Pancreas (tissue), 10 donors: ENCODE measurements at places on chromosomes 4 and X. TPM values are rescaled to one million over a fixed set of nuclear protein-coding genes. Genes with fewer than 3 reads are reported as not detected.

Gene CCDC120
- 4.5 TPM for total RNA-seq

- DNase-seq, result no peak
Measured at GRCh38 chrX:29775890-29776289, 439.5 kb upstream of the MAGEB2 start.

Gene SYTL4
- 12.3 TPM for total RNA-seq

DNA sequence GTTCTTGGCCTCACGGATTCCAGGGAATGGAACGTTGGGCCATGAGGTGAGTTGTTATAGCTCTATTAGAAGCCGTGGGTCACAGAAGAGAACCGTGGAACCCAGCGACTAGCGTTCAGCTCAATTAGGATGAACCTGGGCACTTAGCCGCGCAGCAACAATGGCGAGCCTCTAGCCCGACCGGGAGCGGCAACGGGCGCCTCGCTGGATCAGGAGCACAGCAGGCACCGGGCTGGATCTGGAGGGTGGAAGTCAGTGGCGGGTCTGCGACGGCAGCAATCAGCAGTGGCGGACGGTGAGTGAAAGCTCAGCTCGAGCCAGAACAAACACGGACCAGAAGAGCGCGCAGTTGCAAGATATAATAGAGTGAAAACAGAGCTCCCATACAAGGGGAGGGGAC is 34.2 kb downstream of the AGA start:
- peak; percentile 50 for DNase-seq

- no peak for DNase-seq
Measured at GRCh38 chr4:69568787-69569186, 70.7 kb downstream of the UGT2A2 start.

- DNase-seq, result no peak
Measured at GRCh38 chrX:78102091-78102490, 2.0 kb upstream of the PGK1 start.

- no peak for DNase-seq
Measured at GRCh38 chr4:7609316-7609715, 174.6 kb upstream of the PSAPL1 start.

DNA sequence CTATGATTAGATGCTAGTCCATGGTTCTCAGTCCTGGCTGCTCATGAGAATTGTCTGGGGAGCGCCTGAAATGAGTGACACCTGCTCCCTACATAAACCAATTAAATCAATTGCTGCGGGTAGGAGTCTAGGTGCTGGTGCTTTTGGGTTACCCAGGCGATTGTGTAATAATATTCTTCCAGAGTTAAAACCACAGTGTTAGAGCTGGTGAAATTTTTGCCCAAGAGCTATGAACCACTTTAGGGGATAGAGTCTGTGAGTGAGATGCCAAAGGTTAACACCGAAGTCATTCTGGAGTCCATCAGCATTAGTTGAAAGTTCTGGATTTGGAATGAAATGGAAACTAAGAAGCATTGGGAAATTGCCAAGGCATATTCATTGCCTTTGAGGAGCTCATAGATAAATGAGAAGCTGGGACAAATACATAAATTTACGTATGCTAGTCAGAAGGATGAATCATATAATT is 15.3 kb downstream of the PDK3 start:
- no peak for DNase-seq

Gene RAB39B
- total RNA-seq, result 1.7 TPM

DNA sequence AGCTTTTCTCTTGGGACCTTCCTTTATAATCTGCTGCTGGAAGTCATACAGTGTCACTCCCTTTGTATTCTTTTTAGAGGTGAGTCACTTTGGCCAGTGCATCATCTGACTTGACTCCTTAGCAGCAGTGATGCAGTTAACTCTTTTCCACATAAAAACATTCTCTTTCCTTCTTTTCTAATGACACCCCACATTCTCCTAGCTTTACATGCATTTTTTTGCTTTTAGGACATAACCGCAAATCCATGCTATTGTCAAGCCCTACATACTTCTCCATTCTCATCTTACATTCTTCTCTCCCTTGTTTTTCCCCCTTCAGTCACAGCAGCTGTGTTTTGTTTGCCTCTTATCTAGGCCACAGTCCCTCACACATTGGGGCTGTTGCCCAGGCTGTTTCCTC is 55.1 kb downstream of the ZNF330 start:
- no peak for DNase-seq

DNA sequence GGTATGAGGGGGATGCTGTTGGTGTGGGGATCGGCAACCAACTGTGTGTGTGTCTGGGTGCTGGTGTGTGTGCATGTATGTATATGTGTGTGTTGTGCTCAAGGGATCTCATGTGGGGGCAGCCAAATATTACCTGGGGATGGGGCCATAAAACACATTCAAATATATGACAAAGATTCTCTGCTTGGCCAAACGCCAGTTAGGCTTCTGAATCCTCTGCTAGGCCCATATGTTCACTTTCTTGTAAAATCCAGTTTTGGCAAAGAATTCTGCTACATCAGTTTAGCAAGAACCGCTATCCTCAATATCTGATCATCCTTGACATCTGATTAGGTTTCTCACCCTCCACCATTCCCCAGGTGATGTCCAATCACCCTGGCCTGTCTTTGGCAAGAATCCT is 106.6 kb downstream of the RASL11B start:
- DNase-seq, result no peak

- DNase-seq, result no peak
Measured at GRCh38 chr4:33060674-33061542, 2340.7 kb downstream of the PCDH7 start.

DNA sequence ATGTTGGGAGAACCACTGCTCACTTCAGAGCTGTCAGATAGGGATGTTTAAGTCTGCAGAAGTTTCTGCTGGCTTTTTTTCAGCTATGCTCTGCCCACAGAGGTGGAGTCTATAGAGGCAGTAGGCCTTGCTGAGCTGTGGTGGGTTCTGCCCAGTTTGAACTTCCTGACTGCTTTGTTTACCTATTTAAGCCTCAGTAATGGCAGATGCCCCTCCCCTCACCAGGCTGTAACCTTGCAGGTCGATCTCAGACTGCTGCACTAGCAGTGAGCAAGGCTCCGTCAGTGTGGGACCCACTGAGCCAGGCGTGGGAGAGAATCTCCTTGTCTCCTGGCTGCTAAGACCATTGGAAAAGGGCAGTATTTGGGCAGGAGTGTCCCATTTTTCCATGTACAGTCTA is 36.8 kb downstream of the AFM start:
- no peak for DNase-seq

GRCh38 chr4:25870081-25870480 is 7.3 kb upstream of the SEL1L3 start:
- DNase-seq, result no peak

DNA sequence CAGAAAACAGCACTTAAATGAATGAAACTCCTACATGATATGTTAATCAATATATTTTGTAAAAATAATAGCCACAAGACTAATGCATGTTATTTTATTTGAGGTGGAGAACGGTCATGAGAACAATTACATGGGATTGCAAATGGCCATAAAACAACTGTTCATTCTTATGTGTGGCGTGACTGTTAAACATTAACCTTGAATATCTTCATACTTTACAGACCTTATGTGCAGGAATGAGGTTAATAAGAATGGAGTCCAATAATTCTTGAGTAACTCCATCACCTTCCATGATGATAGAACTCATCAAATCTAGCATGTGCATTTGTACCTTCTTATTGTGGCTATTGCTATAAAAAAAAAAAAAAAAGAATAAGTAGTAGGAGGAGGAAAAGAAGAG is 55.3 kb downstream of the PDS5A start:
- no peak for DNase-seq

DNA sequence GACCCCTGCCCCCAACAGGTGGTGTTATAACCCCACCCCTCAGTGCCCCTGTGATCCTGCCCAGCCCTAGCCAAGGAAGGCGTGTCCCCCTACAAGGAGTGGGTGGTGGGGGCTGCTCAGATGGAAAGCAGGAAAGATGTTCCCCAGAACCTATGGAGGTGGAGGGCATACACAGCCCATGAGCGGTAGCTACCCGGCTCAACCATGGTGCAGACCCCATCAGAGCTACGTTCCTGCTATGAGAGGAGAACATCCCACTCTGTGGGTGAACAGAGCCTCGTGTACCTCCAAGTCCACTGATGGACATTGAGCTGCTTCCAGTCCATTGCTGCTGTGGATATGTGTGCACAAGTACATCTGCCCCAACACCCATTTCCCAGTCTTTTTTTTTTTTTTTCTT is 71.1 kb downstream of the SHOX start:
- DNase-seq, result no peak

Gene FHL1
- total RNA-seq, result 6.2 TPM

Gene TMEM47
- total RNA-seq, result 4.0 TPM

GRCh38 chr4:177718514-177718913 is 276.3 kb upstream of the AGA start:
- DNase-seq, result no peak

DNA sequence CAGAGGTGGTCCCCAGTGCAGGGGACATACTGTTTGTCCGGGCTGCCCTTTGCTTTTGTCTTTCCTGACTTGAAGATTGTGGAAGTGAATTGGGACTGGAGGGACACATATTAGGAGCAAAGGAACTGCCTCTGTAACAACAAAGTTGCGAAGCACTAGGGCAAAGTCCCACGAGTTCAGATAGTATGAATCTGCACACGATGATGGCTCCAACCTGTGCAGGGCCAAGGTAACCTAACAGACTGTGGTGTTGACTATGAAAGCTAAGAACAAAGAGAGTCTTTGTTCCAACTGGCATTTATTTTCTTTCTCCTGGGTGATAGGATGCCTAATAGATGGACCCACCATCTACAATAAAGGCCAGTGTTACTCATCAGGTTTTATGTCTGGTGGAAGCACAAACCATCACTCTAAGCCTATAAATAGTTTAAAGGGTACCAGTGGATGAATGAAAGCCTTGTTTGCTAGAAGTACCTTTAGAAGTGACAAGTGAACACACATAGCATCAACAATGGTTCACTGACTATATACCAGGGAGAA is 71.8 kb downstream of the TMA16 start:
- DNase-seq, result no peak

DNA sequence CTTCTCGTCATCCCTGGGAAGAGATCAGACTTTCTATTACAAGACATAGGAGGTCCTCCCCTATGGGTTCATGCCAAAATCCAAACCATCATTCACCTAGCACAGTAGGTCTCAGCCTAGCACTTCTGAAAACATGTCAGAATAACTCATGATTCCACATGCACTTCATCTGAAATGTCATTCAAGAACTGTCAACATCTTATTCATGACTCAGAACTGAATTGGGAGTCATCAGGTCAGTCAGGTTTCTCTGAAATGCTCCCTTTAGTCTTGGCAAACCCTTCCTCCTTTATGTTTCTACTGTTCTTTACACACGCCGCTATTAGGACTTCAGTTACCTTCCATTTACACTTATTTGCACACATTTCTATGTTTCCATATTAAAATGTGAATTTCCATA is 67.2 kb downstream of the ANTXR2 start:
- DNase-seq, result no peak

DNA sequence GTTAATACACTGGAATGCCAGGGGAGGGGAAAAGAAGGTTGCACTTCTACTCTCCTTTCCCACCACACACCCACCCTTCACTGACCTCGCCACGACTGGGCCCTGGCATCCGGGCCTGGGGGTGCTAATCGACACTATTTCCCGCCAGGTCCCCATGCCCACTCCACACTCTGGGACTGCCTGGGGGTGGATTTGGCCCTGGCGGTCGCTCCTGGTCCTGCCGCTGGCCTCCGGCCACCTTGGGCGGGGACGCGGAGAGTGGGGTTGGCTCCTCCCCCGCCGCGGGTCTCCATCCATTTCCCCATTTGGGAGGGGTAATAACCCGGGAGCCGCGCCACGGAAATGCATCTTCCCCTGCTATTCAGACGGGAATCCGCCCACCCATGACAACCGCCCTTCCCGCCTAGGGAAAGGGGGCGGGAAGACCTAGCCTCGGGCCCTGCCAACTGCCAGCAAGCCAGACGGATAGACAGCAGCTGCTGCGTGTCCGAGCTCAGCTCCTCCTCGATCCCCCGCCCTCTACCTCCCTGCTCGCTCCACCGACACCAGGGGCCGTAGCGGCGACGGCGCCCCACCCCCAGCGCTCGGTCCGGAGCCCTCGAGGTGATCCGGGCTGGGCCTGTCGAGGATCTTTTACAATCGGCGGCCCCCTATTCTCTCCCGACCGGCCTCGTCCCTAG is 78.1 kb downstream of the RLIM start:
- peak; percentile 75 for DNase-seq

DNA sequence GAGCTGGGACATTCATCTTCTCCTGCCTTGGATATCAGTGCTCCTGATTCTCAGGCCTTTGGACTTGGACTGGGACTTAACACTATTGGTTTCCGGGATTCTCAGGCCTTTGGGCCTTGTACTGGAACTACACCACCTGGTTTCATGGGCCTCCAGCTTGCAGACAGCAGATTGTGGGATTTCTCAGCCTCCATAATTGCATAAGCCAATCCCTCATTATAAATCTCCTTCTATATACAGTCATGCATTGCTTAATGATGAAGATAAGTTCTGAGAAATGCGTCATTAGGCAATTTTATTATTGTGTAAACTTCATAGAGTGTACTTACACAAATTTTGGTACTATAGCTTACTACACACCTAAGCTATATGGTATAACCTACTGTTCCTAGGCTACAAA is 8.9 kb upstream of the CCNG2 start:
- DNase-seq, result no peak

DNA sequence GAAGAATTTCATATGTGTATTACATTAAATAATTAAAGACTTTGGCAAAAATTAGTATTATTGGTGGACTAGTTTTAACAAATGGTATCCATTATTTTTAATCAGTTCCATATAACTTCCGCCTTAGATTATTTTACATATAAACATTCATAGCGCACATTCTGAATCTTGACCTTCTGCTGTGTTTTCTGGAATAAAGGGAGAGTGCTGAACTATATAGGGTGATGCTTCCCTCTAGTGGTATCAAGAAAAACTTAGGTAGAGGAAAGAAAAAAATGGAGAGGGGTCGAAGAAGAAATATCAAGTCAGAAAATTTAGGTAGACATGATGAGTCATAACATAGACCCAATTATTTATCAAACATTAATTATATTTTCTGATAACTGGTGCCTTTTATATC is 155.6 kb upstream of the PACRGL start:
- no peak for DNase-seq

Gene FAT4
- 1.8 TPM for total RNA-seq

DNA sequence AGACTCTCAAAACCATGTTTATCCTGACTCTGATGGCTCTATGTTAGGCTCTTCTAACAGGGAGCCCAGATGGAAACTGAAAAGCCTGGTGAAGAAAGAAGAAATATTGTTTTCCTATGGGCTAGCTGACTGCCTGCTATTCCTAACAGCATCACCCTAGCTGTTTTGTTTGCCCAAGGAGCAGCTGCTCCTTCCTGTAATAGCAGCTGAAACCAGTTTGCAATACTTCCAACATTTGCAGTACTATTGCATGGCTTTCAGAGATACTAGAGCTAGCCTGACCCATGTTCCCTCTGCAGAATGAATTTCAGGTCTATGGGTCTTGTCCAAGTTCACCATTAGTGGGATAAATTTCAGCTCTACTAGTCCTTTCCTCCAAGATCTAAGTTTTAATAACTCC is 495.2 kb downstream of the INPP4B start:
- DNase-seq, result no peak

GRCh38 chr4:75876218-75876617 is 26.0 kb downstream of the PPEF2 start:
- DNase-seq, result no peak

Gene XG
- total RNA-seq, result not detected

GRCh38 chr4:105558277-105558676 is 5.9 kb downstream of the ARHGEF38 start:
- DNase-seq, result no peak
